ENCODE measurements at places on chromosomes 16 and 17.

DNA sequence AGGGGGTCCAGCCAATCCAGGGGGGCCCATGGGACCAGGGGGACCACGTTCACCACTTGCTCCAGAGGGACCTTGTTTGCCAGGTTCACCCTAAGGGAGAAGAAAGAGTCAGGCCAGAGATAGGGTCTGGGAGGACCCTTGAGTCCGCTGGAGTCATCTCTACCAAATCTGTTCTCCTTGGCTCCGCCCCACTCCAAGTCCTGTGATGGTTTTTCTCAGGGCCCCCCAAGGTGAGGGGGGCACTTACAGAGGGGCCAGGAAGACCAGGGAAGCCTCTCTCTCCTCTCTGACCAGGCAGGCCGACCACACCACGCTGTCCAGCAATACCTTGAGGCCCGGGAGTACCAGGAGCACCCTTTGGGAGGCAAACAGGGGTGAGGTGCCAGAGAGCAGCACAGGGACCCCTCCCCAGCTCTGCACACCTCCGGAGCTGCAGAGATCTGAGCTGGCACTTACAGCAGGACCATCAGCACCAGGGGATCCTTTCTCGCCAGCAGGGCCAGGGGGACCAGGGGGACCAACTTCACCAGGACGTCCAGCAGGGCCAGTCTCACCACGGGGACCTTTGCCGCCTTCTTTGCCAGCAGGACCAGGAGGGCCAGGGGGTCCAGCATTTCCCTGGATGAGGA, 12.4 kb downstream of the COL1A1 start:
- no peak for DNase-seq

DNA sequence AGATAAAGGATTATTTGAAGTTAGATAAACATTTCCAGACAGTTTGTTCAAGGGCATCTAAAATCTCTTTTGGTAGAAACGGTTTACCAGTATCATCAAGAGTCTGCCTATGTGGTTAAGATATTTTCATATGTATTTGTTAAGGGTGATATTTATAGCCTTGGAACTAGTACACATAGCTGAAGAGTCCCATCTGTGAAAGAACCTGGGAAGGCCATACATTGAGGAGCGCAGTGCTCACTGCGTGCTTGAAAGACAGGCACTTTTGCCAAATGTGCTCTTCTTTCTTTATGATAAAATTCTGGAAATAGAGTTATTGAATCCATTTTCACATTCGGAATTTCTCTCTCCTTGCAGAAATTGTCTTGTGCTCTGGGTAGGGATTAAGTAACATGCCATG, 7.7 kb downstream of the IGSF6 start:
- no peak for DNase-seq

DNA sequence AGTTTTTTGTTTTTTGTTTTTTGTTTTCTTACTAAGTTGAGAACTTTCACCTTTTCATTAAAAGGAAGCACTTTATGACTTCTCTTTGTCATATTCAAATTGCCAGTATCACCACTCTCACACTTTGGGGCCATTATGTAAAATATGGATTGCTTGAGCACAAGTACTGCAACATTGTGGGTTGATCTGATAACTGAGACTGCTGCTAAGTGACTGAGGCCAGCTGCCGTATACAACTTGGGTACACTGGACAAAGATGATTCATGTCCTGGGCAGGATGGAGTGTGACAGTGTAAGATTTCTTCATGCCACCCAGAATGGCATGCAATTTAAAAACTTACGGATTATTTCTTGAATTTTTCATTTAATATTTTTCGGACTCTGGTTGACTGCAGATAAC, 7.8 kb downstream of the TTC19 start:
- DNase-seq, result no peak

DNA sequence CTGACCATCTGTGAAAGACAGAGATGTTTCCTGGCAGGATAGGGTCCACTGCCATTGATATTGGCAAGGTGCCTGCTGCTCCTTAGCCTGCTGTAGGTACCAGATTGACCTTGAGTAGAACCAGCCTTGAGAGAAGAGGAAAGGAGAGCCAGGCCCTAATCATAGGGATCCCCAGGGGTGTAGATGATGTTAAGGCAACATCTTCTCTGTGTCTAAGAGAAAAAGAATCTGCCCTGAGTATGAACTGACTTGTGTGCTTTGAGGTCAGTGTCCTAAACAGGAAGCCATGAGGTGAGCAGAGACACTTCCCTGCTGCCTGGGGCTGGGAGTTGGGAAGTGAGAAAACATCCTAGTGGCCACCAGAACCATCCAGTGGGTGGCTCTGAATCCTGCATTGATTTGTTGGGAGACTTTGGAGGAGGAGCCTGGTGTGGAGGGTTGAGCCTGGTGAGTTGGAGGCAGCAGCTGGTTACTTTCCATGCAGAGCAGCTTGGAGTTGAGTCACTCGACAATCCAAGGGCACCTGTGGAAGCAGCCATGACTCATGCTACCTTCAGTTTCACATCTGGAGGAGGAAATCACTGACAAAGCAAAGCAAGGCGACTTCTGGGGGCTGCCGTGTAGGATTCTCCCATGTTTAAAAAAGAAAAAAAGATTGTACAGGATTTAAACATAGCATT, 47.8 kb downstream of the BMERB1 start:
- peak; percentile 44 for DNase-seq

- no peak for DNase-seq
Observed at GRCh38 chr16:47082099-47082865, 61.5 kb downstream of the NETO2 start.

DNA sequence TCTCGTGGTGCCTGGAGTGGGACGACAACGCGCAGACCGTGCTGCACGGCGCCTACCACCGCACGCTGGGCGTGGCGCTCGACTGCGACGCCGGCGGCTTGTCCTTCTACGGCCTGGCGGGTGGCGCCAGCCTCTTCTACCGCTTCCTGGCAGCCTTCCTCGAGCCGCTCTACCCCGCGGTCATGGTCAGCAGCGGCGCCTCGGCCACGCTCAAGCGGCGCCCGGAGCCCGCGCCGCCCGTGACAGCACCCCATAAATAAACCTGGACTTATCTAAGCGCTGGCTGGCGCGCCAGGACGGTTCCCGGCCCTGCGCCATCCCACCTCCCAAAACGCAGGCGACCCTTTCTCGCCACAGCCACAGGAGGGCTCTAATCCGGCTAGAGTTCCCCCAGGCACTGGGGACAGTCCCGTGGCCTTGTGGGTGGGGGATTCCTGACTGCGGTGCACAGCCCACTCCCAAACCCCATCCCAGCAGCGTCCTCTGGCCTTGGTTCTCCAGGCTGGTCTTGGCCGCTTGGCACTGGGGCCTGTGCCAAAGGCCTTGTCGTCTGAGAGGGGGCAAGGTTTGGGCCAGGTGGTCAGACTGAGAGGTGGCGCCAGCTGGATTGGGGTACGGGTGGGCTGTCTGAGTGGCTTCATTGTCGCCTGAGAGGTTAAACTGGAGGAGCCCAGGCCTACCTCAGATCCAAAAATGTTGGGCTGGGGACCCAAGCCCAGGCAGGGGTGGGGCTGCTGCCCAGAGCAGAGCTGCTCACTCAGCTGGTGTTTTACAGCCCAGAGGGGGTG, 10.1 kb upstream of the SLC16A5 start:
- DNase-seq, result peak; percentile 44

- no peak for DNase-seq
Observed at GRCh38 chr17:59627274-59627673, 7.6 kb downstream of the CLTC start.

GRCh38 chr16:10485698-10486382, 94.6 kb downstream of the EMP2 start:
- DNase-seq, result no peak

GRCh38 chr17:10875430-10875851, 37.6 kb upstream of the PIRT start:
- no peak for DNase-seq

DNA sequence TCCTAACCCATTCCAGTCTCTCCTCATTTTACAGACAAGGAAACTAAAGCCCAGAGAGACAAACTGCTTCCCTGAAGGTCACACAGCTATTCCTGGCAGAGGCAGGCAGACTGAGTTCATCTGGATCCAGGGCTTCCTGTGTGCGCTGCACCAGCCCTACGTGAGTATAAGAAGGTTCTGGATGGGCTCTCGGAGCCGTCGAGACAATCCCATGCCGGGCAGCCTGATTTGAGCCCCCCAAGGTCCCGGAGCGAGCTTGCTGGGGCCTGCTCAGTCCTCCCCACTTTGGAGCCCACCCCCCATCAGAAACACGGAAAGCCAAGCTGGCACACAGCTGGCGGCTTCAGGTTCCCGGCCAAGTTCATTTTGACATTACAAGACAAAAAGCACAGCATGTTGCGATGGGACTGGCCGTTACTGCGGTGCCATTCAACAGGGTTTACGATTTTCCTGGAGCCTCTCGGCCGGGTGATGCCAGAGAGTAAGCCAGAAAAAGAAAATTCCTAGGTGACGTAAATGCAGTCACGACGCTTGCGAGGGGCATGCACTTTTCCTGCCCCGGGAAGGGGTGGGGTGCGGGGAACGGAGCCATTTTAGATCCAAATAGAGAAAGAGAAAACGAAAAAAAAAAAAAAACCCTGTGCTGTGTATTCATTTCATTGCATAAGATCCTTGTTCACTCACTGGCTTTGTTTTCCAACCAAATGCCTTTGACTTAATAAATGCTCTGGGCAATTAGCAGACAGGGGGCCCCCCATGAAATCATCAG, 167.1 kb upstream of the FOXF1 start:
- no peak for DNase-seq

DNA sequence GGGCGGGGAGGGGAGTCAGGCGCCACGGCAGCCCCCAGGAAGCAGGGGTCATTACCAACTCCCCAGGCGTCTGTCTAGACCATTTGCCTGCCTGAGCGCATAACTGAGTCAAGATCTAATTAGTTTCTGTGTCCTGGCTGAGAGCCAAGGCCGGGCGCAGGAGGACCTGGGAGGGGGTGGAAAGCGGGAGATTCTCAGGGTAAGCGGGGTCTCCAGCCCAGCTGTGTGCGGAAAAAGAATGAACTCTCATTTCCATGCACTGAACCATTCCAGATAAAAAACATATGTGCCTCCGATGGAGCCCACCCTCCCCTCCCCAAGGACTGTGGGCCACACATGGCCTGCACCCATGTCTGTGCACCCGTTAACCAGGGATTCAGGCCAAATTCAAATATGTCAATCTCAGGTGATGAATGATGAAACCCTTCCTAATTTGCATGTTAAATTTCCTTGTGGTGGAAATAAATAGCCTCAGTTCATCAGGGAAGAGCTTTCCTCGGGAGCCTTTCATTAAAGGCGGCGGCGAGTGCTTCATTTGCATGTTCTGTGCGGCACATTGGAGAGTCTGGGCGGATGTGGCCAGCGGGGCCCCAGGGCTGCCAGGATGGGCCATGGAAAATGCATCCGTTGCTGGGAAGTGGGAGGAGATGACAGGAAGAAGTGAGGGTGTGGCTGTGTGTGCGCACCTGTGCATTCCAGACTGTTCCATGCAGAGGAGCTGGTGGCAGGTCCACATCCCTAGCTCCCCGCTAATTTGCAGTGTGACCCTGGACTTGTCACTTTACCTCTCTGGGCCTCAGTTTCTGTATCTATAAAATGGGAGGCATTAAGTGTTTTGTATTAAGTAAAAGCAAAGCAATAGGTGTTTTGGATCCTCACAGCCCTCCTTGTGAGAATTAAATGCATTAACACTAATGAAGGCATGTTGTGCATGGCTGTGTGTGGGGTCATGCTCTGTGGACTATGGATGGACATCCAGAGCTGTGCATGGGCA, 151.1 kb downstream of the SDK2 start:
- no peak for DNase-seq

DNA sequence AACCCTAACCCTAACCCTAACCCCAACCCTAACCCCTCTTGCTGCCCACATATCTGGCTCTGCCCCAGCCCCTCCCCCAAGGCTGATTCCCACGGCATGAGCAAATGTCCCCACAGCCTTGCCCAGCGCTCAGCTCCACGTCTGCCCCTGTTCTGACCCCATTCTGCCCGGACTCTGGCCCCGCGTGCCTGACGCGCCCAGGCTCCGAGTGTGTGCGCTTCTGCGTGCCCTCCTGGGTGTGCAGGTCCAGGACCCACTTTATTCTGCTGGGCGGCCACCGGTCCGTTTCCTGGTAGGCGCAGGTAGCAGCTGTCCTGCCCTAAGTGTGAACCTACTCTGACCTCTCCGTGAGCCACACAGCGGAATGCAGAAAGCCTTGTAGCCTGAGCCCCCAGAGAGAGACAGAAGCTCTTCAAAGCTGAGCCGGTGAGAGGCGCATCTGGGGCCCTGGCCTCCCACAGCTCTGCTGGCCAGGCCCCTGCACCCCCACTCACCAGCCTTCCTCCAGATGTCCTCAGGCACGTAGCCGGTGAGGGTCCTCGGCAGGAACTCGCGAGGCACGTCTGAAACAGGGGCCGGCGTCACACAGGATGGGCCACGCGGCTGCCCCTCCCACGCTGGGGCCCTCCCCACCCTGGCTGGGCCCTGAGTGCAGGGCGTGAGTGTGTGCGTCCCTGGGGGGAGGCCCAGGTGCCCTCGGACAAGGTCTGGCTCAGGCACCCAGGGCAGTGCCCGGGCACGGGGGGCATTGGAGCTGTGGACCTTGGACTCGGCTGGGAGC, 14.0 kb upstream of the PABPN1L start:
- DNase-seq, result no peak

GRCh38 chr17:80834893-80835275, 156.8 kb upstream of the CHMP6 start:
- no peak for DNase-seq

DNA sequence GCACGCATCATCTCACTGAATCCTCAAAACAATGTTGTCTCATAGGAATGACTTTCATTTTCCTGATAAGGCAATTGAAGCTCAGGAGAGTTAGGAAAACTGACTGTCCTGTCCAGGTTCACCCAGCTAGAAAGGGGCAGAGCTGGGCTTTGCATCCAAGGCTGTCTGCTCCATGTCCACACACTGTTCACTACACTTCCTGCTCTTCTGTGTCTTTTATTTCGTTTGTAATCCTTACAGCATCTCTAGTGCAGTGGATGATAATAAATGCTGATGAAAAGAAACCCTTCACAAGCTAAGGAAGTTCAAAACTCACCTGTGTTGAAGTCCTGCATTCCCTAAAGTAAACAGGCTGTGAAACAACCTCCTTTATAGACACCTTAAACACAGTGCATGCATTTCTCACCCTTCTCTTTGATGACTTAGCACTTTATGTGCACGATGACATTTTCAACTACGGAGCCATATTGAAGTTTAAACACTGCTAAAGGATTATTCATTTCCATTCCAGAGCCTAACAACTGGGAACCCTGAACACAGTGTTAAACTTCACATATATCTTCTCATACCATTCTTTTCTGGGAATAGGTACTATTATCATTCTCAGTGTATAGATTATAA, 31.0 kb upstream of the GPR139 start:
- no peak for DNase-seq

- DNase-seq, result no peak
Observed at GRCh38 chr17:39813631-39814030, 50.5 kb downstream of the IKZF3 start.

DNA sequence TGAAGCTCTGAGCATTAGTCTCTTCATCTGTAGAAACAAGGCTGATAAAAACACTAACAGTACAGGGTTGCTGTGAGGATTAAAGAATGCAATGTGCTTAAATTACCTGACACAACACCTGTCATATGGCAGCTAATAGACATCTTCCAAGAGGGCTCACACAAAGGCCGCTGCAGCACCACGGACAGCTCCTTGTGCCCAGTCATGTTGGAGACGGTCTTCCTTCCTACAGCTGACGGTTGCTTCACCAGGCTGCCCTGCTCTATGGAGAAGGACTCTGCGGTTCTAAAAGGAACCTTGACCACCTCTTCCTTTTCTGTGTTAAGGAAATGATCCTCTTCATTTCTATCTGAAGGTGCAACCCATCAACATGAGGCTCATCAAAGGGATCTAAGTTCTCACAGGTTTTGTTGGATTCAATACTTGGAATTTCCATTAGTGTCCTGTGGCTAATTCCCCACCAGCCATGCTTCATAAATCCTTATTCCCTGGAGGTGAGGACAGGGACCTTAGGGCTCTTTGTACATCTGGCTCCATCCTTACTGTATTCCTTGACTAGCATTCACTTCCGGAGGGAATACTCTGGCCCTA, 138.9 kb upstream of the CES5A start:
- peak; percentile 39 for DNase-seq

All from stimulated activated CD4-positive, alpha-beta T cell treated with anti-CD3 and anti-CD28 coated beads, Interleukin-12 subunit alpha, Interleukin-12 subunit beta, amount 100 ng/mL, for 48 hours (primary cell).